ENCODE measurements at places on chromosomes 3 and 15.

GRCh38 chr15:92018535-92019239, 165.2 kb downstream of the SLCO3A1 start:
- no peak for DNase-seq

DNA sequence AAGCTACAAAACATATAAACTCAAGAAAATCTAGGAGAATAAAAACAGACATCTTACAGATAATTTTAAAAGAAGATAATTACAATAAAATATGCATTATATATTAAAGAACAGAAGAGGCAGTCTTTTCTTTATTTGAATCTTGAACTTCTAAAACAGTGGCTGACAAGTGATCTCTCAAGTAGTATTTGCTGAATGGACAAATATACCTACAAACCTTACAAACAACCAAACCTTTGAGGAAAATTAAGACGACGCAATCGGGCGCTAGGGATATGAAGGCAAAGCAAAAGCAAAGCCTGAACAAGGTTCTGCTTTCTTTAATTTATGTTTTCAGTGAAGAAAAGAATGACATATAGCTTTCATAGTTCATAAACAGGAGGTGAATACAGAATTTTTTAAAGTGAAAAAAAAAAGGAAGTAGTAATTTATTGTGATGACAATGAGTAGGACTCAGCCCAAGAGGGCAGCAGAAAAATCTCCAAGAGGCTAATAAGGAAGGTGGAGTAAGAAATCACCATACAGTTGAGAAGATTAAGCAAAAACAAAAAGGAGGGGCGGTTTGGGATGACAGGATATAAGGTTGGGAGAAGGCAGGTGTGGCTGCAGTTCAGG, 347.8 kb downstream of the TBC1D5 start:
- DNase-seq, result no peak

DNA sequence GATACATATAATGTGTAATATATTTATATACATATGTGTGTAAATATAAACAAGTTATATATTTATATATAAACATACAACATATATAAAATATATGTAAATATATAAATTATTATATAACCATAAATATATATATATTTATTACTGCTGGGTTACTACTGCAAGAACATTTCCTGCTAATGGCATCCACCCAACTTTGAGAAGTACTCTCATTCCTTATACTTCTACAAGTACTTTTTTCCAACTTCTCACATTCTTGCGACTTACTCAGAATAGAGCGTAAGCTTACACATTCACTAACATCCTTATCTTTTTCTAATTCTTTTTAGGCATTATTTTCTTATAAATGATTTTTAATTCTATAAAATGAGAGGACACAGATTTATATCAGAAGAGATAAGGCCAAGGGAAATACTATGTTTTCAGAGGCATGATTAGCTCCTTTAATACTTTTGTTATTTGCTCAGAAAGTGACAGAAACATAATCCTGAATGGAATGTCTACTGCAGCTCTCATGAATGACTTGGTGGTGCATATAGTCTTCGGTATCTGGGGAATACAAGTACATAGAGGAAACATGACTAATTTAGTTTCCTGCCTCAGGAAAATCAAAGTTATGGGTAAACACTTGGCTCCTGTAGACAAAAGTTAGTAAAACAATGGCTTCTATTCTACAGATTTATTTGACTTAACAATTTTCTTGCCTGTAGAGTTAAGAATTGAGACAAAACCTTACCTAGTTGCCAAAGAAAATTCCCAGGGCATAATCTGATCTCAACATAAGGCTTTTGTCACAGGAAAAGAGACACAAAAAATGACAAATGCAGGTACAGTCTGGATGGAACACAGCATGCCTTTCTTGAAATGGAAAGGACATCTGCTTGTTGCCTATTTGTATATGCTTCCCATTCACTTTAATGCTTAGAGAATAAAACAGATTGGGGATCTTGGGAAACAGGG, 453.9 kb downstream of the SQOR start:
- DNase-seq, result no peak

DNA sequence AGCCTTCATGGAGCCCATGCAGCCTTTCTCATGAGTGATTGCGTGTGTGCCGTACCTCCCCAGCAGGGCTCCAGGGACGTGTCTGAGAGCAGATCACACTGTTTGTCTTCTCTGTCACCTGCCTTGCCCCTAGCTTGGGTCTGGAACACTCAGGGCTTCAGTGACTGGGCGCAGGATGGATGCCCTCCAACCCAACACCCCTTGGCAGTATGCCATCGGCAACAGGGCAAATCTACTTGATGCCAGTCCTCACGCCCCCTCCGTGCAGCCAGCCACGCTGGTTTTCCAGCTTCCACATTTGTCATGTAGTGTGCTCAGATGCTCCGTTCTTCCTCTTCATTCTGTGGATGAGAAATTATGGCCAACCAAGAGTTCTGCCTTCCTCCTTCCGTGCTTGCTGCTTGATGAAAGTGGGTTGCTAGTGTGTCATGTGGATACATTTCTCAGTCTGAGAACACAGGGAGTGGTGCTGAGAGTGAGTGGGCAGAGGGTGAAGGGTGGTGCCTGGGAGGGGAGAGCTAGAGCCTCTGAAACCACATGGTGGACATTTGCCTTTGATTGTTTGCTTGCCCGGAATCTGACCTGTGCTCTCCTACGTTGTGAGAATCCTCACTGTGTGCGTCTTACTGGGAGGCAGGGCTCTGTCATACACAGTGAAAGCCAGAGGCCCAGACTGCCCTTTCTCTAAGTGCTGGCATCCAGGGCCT, 97.2 kb downstream of the FAM43A start:
- no peak for DNase-seq

GRCh38 chr3:194396859-194397756, 2.0 kb downstream of the GP5 start:
- no peak for DNase-seq

- no peak for DNase-seq
Observed at GRCh38 chr3:188939814-188940572, 231.8 kb upstream of the TPRG1 start.
